RKO (cell line): ENCODE measurements at places on chromosomes 6 and 20.

DNA sequence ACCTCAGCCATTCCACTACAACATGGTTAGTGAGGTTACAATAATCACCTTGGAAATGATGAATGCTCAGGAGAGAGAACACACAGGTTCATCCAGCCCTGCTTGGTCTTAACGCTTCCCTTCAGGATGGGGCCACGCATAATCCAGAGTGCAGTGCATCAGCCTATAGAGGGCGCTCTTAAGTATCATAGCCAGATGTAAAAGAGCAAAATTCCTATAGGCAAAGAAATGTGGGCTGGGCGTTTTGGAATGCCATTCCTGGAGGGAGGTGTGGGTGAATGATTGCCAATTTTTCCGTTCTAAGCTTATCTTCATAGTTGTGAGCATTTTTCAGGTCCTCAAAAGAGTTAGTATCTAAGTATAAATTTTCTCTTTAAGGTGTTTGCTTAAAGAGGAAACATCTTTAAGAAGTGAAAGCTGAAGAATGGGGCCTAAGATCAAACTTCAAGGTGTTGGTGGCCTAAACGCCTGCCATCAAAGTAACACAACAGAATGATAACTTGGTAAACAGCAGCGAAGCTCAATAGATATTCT is 1.8 kb downstream of the RIPOR2 start:
- peak; percentile 23 for DNase-seq

GRCh38 chr20:2136275-2136674 is 34.6 kb downstream of the STK35 start:
- no peak for DNase-seq

DNA sequence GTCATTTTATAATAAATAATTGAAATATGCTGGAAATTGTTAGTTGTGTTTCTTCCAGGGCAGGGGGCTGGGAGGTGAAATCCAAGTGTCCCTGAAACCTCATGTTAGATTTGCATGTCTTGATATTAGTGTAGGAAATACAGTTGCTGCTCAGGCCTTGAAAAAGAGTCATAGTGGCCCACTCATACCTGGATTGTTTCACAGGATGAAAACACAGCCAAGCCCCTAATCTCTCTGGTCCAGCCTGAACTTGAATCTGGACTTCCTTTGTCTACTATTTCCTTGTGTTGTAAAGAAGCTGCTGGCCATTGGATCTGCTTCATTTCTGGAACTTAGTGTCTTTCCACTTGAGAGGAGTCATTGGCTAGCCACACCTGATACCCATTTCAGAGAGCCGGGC is 108.8 kb upstream of the JARID2 start:
- no peak for DNase-seq

- no peak for DNase-seq
These were observed 32.5 kb upstream of the PRDM1 start for GRCh38 chr6:106053484-106054205.

DNA sequence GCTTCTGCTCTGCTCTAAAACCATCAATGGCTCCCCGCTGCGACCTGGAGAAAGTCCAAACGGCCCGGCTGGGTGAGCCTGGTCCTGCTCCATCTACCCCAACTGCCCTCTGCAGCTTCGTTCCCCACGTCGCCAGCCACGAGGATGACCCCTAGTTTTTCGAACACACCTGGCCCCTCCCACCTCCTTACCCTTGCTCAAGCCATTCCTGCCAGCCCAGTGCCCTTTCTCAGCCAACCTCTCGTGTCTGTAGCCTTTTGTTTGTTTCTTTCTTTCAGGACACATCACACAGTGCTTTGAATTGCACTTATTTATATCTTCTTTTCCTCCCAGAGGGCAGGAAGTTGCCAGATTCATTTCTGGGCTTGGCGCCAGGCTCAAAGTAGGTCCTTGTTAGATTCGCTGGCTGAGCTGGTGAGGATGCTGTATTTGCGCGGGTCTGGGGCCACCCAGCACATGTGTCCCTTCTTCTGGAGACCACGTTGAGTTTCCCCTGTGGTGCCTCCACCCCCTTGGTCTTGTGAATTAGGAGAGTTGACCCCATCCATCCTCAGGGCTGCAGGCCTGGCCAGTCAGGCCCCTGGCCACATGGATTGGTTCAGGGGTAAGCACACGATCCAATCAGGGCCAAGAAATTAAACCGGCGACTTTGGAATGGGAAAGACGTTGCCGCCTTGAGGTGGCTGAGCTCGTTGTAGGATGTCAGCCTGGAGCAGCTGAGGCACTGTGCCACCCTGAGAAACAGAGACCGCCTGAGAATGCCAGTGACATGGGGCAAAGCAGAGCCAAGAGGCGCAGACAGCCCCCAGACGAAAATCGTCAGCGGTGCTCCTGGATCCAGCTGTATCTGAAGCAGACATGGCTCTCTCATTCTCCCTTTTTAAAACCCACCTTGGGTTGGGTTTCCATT is 156.0 kb downstream of the CEBPB start:
- DNase-seq, result no peak

DNA sequence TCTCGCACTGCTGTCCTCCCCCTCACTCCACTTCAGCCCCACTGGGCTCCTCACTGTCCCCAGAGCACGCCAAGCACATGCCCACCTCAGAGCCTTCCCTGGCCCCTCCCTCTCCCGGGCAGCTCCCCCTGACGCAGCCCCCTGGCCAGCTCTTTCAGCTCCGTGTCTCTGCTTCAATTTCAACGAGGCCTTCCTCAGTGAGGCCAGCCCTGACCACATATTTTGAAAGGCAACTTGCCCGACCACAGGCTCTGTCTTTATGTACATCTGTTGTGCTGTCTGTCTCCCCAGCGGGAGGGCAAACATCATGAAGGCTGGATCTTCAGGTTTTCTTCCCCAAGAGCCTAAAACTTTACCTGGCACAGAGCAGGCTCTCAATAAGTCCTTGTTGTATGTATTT is 44.6 kb downstream of the JPH2 start:
- no peak for DNase-seq

GRCh38 chr20:32152421-32153155 is 43.1 kb downstream of the TM9SF4 start:
- no peak for DNase-seq

- DNase-seq, result no peak
These were observed 69.0 kb downstream of the TCP11 start for GRCh38 chr6:35072051-35072697.

DNA sequence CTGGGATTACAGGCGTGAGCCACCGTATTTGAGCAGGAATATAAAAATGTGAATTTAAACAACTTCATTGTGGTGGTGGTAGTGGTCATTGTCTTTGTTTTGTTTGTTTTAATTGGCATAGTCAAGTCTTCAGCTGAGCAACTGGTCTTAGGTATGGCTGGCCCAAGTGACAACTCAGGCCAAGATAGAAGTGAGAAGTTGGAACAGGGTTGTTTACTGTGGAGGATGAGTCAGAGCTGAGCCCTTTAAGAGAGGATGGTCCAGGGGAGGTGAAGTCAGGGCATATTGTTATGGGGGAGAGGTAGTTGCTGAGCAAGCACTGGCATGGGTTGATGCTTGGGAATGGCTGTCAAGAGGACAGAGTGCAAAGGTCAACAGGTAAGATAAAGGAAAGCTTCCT is 308.2 kb downstream of the FARS2 start:
- no peak for DNase-seq

- no peak for DNase-seq
These were observed 563.3 kb upstream of the ADGRB3 start for GRCh38 chr6:68071740-68072139.

DNA sequence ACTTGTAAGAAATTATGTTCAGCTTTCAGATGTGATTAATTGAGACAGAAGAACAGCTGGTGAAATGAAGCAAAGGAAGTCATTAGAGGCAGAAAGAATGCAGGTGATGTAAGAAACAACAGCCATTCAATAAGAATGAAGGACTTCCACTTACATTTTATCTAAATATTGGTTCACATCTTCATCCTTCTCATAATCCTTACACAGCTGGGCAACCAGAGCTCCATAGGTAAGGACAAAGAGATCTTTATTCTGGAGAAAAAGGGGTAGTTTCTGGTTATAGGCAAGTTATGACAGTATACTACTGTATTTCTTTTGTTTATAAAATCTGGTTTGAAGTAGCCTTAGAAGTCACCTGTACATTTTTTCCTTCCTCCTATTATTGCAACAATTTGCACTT is 2.3 kb downstream of the TRAPPC3L start:
- no peak for DNase-seq

DNA sequence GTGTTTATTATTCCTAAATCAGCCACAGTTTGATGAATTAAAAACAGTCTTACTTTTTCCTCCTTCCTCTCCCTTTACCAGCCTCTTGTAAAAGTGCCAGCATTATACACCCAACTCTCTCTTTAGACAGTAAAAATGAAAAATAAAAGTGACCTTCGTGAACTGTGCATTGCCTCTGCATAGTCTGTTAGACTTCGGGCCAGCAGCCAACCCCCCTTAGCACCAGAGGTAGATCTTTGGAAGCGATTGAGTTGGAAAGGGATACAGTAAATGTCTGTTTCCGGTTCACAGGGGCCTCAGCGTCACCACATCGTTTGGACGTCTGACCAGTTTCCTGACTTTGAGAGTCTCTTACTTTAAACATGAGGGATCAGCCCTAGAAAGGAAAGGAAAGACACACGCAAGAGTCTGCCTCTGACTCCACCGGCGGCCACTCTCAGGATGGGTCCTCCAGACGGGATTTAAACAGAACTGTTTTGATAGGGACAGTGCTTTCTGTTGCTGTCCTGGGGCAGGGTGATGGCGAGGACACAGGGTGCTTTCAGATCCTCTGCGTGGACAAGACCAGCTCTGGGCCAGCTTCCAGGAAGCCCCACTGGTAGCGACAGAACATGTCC is 206.6 kb upstream of the PREP start:
- no peak for DNase-seq

- no peak for DNase-seq
These were observed 96.0 kb downstream of the EYA2 start for GRCh38 chr20:46990596-46991104.

DNA sequence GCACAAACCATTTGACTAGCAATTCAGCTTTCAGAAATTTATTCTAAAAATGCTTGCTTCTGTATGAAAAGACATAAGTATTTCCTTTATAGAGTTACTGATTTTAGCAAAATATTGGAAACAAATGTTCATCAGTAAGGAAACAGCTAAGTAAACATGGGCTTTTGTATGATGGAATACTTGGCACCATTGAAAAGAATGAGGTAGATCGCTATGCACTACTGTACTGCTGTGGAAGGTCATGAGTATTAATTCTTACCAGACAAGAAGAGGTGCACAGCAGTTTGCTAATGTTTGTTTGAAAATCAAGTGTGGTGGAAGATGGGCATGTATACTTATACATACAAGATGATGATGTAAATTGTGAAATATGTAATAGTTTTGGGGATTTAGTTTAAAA is 73.0 kb downstream of the FARS2 start:
- DNase-seq, result no peak

- no peak for DNase-seq
These were observed 63.0 kb downstream of the PRR18 start for GRCh38 chr6:166245148-166245547.

DNA sequence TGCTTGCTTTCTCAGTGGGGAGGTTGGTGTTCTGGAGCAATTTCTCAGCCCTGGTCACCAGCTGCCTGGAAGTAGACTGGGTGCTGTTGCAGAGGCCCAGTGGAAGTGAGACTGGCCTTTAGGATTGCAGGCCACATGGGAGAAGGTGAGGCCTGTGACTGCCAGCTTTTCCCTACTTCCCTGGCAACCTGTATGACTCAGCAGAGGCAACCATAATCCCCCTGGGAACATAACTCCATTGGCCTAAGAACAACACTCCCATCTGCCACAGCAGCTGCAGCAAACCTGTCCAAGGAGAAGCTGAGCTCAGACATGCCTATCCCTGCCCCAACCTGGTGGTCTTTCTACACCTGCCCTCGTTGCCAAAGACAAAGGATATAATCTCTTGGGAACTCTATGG is 473.5 kb upstream of the SPTLC3 start:
- no peak for DNase-seq

- DNase-seq, result no peak
These were observed at the start of gene COL11A2 for GRCh38 chr6:33192105-33192646. TSS of gene COL11A2 (minus strand) at chr6:33192467. CDS start at chr6:33192240, 227 bp downstream.

- peak; percentile 26 for DNase-seq
These were observed 51.3 kb upstream of the FOXC1 start for GRCh38 chr6:1558388-1558787.

DNA sequence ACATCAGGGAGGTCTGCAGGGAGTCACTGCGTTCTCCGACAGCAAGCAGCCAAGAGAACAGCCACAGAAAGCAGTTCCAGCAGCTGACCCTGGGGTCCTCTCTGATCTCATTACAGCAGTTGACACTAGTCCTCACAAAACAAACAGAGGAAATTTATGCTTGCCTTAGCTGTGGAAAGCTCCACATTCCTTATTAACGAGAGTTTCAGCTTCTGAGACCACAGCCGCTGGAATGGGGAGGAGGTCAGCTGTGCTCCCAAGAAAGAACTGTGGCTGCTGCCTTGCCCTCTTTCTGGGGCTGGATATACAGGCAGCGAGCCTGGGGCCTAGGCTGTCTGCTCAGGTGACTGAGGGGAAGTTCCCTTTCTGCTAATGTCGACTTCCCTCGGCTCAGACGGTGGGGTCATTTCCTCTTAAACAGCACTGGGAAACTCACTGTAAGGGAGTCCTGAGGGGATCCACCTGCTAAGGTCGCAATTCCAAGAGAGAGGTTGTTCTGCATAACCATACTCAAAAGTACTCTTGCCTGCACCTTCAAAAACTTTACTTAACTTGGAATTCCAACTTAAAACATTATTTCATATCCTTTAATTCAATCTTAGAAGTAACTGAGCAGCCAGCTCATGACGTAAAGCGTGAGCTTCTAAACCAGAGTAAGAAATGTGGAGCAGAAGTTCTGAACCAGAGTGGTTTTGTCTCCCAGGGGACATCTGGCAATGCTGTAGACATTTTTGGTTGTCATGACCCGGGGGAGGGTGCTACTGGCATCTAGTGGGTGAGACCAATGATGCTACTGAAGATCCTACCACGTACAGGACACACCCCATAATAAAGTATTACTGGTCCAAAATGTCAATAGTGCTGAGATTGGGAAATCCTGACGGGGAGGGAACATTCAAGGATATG is 80.3 kb downstream of the BACH2 start:
- DNase-seq, result no peak

DNA sequence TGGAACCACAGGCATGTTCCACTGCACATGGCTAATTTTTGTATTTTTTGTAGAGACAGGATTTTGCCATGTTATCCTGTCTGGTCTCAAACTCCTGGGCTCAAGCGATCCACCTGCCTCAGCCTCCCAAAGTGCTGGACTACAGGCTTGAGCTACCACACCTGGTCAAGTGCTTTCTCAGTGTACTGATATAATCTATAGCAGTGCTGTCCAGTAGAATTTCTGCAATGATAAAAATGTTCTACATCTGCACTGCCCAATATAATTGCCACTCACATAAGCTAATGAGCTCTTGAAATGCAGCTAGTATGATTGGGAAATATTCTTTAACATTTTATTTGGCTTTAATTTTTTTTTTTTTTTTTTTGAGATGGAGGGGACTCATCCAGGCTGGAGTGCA is 64.2 kb downstream of the C6orf52 start:
- DNase-seq, result no peak

DNA sequence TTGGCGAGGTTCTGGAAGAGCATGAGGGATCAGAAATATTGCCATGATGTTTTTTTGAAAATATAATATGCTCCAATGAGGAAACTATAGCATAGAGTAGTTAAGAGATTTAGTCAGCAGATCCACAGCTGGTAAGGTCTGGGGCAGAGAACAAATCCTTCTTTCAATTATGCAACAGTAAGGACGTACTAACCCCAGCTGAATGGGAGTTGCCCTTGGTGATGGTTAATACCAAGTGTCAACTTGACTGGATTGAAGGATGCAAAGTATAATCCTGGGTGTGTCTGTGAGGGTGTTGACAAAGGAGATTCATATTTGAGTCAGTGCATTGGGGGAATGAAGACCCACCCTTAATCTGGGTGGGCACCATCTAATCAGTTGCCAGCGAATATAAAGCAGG is 745.5 kb upstream of the NRSN1 start:
- no peak for DNase-seq
